ENCODE measurements at places on chromosomes 16 and 17.

GRCh38 chr16:81431554-81432353 lies 12.9 kb upstream of the CMIP start:
- DNase-seq: no peak

GRCh38 chr17:49217651-49218413 lies 7.3 kb downstream of the ABI3 start:
- peak; percentile 88 for DNase-seq

DNA sequence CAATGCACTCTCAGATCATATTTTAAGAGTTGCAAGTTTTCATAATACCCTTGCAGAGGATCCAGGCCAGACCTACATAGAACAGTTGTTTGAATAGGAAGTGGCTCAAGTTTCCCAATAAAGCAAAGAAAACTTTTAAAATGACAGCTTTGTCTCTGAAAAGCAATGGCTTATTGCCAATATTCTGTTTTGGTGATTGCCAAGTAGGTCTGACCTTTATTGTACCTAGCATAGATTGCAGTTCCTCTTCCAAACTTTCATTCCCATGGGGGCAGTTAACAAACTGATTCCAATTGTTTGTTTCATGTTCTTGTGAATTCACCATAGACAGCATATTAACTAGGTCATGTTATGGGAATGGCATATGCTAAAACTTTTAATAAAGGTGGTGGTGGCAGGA lies 664.6 kb upstream of the CA10 start:
- no peak for DNase-seq

DNA sequence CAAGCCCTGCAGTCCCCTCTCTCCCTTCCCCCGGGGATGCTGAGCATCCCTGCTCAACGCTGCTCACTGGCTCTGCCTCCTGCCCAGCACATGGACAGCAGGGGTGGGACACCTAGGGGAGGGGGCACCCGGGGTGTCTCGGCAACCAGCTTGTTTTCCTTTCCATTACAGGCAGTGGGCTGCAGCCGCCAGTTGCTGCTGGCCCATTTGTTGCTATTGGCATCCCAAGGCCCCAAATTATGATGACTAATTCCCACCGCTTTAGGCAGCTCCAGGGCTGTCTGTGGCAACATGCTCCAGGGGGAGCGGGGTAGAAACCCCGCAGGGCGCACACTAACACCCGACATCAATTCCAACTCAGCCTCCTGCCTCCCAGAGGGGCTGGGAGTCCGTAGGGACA lies 4.9 kb downstream of the SDK2 start:
- no peak for DNase-seq

DNA sequence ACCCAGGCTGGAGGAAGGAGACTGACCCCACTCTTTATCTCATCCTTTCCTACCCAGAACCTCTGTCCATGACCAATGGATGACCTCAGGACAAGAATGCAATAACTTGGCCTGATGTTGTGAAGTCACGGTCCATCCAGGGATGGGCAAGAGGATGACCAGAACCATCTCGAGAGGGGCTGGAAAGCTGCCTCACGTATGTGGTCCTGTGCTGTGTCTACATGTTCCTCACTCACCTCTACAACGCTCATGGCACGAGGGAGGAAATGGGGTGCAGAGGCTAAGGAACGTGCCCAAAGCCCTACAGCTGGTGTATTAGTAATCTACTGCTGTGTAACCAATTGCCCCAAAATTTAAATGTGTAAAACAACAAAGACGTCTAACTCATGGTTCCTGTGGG lies 7.3 kb upstream of the KCTD5 start:
- DNase-seq: no peak

- DNase-seq: no peak
These were observed 108.6 kb downstream of the CMIP start for GRCh38 chr16:81553080-81553813.

GRCh38 chr17:49401971-49402611 lies 12.6 kb downstream of the PHB1 start:
- no peak for DNase-seq

DNA sequence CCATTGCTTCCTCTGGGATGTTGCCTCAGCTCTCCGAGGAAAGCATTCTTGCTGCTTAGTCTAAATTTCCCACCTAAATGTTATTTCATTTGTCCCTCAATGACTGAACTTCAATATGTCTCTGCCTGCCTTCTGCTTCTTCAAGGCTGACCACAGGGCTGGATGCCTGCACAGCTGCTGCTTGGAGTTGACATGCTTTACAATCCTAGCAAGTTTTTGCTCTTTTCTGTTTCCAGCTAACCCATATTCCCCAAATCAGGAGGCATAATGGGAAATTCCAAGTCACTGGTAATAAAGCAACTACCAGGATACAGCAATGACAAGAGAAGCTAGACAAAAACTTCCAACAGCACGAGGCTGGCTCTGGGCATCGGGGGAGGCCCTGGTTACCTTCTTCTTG lies 48.9 kb downstream of the GTF3C1 start:
- DNase-seq: no peak
